Endothelial cell of umbilical vein (primary cell): ENCODE measurements at places on chromosomes 4 and X. TPM values are rescaled to one million over a fixed set of nuclear protein-coding genes. Genes with fewer than 3 reads are reported as not detected.
A peak's percentile ranks its signal among the peaks of the same experiment; 100 is the strongest.

GRCh38 chr4:1285151-1285789 lies 4.4 kb upstream of the MAEA start:
- no peak for DNase-seq

DNA sequence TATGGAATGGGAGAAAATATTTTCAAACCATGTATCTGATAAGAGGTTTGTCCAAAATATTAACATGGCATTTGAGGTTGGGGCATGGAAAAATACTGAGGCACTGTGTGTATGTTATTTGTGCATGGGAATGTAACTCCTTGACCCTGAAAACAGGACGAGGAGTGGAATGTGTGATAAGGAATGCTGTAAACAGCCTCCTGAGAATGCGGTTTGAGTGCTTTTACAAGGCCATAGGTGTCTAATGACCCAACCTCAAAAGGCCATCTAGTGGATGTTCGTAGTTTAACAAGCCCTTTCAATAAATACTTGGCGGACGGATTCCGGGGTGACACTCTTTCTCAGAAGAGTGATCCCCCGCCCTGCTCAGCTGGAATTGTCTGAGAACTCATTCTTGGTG lies 162.9 kb upstream of the USP9X start:
- DNase-seq, result peak; percentile 76

DNA sequence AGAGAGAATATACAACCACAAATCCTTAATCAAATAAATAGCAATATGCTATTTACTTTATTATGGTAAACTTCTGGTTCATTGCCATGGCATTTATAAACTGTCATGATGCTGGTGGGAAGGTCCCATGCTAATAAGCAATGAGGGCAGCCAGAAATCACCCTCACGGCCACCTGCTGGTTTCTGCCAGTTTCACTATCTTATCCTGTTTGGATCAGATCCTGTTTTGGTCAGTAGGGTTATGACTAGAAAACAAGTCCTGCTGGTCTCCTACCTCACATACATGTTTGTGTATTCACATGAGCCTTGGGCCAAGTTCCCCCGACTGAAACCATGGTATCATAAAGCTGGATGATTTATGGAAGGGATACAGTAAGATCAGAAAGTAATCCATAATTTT lies 28.1 kb downstream of the XAGE5 start:
- DNase-seq, result no peak

GRCh38 chr4:78544678-78545077 lies 6.9 kb upstream of the ANXA3 start:
- peak; percentile 51 for DNase-seq

IGSF1 gene
- not detected in 2 replicates for total RNA-seq

STATH gene
- not detected in 2 replicates for total RNA-seq
